Ureter (tissue), 1 donor: ENCODE measurements at places on chromosomes 3 and 15. TPM values are rescaled to one million over a fixed set of nuclear protein-coding genes. Genes with fewer than 3 reads are reported as not detected.

DNA sequence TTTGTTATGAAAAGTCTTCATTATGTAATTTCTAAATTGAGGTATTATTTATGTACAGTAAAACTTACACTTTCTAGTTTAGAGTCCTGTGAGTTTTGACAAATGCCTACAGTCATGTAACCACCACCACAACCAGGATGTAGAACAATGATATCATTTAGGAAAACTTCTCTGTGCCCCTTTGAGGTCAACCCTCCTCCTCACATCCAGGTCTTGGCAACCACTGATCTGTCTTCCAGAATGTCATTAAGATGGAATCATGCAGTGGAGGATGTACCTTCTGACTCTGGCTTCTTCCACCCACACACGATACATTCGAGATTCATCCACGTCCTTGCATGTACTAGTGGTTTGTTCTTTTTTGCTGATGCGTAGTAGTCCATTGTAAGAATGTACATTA, 23.2 kb downstream of the MINAR1 start:
- no peak for DNase-seq

- DNase-seq: no peak
These were observed 96.1 kb downstream of the KBTBD8 start for GRCh38 chr3:67094167-67094566.

The GOLGA6A gene
- not detected for total RNA-seq

DNA sequence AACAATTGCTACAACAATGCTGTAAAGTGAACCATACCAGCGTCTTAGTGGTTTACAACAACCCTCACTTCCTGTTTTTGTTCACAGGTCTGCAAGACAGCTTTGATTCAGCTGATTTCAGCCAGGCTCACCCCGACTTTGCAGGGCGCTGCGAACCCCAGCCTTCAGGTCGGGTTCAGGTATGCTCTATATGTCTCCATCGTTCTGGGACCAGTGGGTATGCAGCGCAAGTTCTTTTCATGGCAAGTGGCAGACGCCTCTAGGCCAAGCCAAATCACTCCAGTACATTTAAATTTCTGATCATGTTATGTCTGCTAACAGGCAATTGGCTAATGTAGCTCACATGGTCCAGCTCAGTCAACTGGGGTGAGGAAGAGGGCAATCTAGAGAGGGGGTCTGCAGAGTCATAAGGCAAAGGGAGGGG, 52.4 kb upstream of the RGMA start:
- DNase-seq: no peak

DNA sequence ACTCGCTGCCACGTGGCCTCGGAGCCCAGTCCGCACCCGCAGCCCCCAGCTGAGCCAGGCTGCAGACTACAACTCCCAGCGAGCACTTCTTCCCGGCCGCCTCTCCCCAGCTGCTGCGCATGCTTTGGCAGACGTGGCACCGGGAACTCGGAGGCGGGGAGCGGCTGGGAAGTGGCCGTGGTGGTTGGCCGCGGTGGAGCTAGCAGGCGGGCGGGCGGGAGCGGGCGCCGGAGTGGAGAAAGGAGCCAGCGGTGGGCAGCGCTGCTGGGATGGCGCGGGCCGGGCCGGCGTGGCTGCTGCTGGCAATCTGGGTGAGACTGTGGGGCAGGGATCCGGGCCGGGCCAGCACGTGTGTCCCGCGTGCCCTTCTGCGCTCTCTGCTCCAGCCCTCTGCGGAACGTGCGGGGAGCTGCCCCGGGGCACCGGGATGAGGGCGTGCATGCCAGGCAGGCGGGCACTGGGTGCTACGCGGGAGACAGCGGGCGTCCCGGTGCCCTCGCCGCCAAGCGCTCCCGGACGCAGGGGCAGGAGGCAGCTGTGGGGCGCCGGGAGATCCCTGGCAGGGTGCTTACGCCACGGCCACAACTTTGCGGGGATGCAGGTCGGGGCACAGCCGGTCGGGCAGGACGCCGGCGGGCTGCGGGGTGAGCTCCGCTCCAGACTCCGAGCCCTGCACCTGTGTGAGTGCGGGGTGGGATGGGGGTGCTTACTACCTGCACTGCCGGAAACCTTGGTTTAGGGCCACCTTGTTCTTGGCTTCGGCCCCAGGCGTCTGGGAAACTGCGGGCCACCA, at the start of gene PDIA5:
TSS of gene PDIA5 (plus strand) at position 130 of the 793 bp plus-strand sequence. CDS start at position 270, 140 bp downstream.
- DNase-seq: peak; percentile 92

The GOLGA8O gene
- total RNA-seq: 4.5 TPM

GRCh38 chr3:52236424-52236886, 2.5 kb downstream of the TWF2 start:
- no peak for DNase-seq

The KCNAB1 gene
- total RNA-seq: 9.1 TPM

The SST gene
- 3.6 TPM for total RNA-seq

The CPLX3 gene
- not detected for total RNA-seq

GRCh38 chr3:32841341-32841740, 23.5 kb downstream of the TRIM71 start:
- DNase-seq: no peak

DNA sequence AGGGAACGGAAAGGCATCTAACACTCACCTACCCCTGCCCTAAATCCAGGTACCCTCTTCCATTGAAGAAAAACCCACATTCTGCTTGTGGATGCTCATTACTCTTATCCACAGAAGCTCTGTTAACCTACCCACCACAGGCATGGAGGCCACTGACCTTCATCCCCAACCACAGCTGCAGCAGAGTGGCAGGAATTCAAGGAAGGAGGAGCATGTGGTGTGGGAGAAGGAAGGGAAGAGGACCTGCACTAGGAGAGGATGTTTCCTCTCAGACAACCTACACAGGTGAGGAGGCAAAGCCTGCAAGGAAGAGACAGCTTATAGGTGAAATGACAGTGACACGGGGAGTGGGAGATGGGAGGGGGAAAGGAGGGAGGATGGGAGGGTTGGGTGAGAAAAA, 192.5 kb upstream of the TSC22D2 start:
- no peak for DNase-seq

The LRRC3B gene
- total RNA-seq: 0.62 TPM

- DNase-seq: peak; percentile 65
These were observed 3.9 kb upstream of the ACTL6A start for GRCh38 chr3:179558742-179559364.

DNA sequence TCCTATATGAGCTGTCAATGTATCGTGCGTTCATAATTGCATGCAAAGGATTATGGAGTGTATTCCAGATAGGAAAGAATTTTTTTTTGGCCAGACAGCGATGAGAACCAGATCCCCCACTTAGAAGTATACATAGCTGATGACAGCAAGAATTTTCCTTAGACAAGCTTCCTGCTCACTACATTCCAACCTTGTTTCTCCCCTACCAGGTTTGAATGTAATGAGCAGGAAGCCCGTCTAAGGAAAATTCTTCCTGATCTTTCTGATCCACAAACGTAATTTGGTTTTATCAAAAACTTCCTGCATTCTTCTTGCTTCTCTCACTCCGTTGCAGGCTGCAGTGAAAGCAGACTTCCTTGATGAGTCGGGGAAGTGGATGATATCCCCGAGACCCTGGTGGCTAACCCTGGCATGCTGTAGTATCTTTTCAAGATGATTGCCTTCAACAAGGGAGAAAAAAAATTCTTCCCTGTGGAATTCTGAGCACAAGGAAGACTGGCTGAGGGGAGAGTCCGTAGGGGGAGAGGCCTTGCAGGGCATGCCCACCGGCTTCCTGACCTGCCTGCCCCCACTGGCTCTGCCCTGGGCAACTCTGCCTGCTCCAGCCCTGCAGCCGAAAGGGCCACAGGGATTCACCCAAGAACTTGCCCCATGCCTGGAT, 243.1 kb downstream of the TLE3 start:
- no peak for DNase-seq

GRCh38 chr3:170766253-170766652, 103.7 kb downstream of the RPL22L1 start:
- DNase-seq: no peak

- DNase-seq: no peak
These were observed 19.6 kb downstream of the TIMP4 start for GRCh38 chr3:12139111-12139511.

The MLF1 gene
- total RNA-seq: 11.1 TPM

The PRSS50 gene
- total RNA-seq: 1.6 TPM

GRCh38 chr3:61980041-61980440, 393.3 kb downstream of the FEZF2 start:
- no peak for DNase-seq

DNA sequence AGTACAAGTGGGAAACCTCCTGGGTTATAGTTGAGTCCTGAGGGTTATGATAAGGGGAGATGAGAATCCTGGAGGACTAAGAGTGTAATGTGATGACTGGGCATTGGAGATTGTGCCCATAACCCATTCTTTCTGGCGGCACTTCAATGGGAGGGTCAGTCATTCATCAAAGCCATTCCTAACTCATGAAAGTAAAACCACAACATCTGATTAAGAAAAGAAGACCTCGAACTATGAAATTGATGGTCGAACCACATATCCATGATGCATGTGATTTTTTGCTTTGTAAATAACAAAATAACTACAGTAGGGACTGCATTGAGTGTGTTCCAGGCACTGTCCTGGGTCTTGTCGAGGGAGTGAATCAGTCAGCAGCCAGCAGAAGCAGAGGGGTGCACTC, 215.1 kb downstream of the SHQ1 start:
- no peak for DNase-seq

GRCh38 chr3:103690536-103690935, 1255.7 kb downstream of the ZPLD1 start:
- DNase-seq: no peak

The ALCAM gene
- total RNA-seq: 67.6 TPM

- no peak for DNase-seq
These were observed 260.5 kb upstream of the LYSMD4 start for GRCh38 chr15:99993681-99994131.

- no peak for DNase-seq
These were observed 16.2 kb upstream of the RPL24 start for GRCh38 chr3:101702726-101703125.

DNA sequence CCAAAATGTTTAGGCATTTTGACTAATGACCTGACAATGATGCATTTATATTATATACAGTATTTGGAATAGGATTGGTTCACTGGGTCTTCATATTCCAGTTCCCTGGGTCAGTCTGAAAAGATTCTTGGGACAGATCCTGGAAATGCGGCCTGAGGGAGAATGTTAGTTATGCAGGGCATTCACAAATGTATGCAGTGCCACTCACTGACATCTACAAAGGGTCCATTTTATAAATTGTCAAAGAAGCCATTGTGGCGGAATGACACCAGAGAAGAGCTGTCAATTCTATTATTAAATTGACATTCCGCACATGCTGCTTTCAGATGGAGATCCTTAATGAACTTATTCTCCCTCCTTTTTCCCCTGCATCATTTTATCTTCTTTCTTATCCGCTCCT, 176.6 kb downstream of the VGLL3 start:
- DNase-seq: no peak

- DNase-seq: no peak
These were observed 76.0 kb downstream of the PTPRG start for GRCh38 chr3:61637088-61638051.

The MORC1 gene
- total RNA-seq: not detected

The MUC4 gene
- 0.08 TPM for total RNA-seq

The SLCO3A1 gene
- total RNA-seq: 42.3 TPM

DNA sequence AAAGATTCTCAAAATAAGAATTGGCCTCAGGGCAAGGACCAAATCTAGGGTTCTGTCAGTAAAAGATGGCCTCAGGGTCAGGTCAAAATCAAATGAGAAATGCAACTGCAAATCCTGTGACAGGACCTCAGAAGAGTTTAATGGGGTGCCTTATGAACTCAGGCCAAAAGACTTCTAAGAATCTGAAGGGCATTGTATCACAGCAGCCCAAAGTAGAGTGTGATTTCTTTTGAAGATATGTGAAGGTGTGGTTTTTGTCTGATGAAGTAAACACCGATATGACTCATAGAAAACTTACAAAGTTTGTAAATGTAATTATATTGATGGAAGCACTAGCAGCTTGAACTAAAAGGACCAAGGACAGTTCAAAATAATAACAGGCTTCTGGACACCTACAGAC, 966.1 kb downstream of the AGBL1 start:
- no peak for DNase-seq

The MCF2L2 gene
- total RNA-seq: 3.0 TPM

The H1-8 gene
- total RNA-seq: not detected

The GALNT15 gene
- total RNA-seq: 15.5 TPM

DNA sequence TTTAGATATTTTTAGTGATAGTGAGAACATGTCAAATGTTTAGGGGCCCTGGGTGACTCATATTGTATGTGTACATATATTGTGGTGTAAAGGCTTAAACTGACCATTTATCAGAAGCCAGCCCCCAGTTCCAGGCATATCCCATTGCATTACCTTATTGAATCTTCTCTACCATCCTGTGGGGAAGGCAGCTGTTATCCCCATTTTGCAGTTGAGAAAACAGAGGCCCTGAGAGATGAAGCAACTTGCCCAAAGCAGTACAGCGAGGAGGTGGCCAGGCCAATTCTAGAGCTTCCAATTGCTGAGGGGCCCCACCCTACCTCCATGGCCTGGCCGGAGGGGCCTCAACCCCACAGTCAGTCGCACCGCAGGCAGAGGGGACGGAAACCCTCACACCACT, 47.9 kb downstream of the ZNF710 start:
- no peak for DNase-seq

DNA sequence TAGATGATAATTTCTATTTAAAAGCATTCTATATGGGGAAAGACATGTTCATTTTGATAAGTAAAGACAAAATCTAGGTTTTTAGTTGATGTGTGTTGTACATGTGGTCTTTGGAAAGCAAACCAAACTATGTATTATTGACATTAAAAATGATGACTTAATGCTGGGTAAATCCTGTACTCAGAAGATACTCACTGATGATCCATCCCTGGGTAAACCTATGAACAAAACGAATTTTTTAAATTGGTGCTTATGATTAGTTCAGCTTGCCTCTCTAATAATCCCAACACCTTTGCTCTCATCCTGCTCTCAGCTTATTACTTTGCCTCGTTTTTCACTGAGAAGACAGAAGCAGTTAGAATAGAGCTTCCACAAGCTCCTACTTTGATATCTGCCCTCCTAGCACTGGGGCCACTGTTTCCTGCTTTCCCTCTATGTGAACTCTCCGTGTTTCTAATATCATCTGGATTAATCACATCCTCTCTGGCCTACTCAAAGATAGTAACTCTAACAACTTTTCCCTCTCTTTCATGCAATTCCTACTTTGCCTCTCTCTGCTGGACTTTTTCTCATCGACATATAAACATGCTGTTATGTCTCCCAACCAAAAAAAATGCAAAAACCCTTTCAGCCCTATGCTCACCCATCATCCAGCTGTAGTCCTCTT, 29.3 kb downstream of the RARRES1 start:
- no peak for DNase-seq

The SERPINI2 gene
- total RNA-seq: 0.55 TPM

DNA sequence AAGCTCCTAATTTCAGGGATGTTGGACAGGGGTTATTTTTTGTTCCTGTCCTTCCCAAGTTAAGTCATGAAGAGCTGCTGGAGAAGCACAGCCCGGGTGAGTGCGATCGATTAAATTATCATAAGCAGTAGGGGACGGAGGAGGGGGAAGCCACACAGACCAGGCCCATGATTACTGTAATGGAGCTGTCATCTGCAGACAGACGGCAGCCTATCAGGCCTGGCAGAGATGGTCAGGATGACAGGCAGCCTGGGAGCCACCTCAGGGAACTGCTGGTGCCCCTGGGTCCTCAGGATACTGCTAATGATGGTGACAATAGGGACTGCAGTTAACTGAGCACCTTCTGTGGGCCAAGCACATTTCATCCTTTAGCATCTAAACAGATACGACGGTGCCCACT, 147.7 kb downstream of the RAB11A start:
- no peak for DNase-seq

The RSL24D1 gene
- 62.2 TPM for total RNA-seq

The SLC12A8 gene
- total RNA-seq: 6.1 TPM

The PTPRG gene
- total RNA-seq: 61.4 TPM

GRCh38 chr15:74387141-74387541, 19.7 kb upstream of the CYP11A1 start:
- DNase-seq: no peak
